ENCODE measurements at places on chromosomes 7 and 10.
A peak's percentile ranks its signal among the peaks of the same experiment; 100 is the strongest.

GRCh38 chr7:42274053-42274452 is 37.0 kb upstream of the GLI3 start:
- no peak for DNase-seq

DNA sequence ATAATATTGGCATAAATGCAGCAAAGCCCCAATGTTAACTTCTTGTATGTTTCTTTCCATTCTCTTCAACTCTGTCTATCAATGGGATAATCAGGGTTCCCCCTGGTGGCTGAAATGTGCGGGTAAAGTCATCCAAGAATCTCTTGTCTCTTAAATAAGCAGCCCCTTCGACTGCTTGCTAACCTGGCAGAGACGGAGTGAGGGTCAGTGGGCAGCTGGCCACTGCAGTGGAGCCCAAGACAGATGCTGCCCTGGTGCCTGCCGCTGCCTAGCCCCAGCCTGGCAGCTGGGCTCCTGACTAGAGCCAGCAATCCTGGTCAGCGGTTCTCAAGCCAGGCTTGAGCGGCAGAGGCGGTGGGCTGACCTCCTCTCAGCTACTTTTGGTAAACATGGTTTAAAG is 248.9 kb downstream of the COBL start:
- DNase-seq: peak; percentile 75

GRCh38 chr7:80142853-80143580 is 8.4 kb downstream of the GNAI1 start:
- no peak for DNase-seq

GRCh38 chr7:129367700-129368388 is 66.4 kb upstream of the STRIP2 start:
- DNase-seq: peak; percentile 93

DNA sequence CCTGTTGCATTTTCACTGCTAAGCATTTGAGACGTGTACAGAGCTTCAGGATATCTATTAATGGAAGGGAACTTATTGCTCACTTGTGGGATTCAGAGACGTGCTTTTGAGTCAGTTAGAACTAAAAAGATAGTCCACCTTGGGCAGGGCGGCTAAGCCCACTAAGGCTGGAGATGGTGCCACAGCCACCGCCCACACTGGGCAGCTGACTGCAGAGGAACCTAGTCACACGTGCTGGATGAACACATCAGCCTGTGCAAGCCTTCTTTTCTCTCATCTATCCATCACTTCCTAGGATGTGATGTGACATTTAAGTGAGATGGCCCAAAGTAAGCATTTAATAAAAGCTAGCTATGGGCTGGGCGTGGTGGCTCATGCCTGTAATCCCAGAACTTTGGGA is 78.0 kb downstream of the PTPRE start:
- DNase-seq: no peak

DNA sequence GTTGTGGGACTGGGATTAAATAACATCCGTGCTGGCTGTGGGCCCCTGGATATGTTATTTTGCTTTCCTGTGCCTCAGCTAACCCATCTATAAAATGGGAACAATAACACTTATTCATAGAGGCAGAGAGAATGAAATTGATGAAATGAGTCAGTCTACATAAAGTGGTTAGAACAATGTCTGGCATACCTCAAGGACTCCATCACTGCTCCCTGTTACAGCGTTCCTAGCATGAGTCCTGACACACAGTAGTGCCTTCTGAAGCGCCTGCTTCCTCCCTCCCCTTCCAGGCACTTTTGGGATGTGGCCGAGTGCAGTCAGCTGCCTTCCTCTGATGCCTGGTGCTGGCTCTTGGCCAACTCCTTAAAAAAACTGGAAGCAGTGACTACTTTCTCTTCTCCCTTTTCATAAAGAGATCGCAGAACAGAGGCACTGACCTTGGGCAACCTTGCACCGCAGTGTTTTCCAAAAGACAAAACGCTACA is 108.4 kb upstream of the ZMIZ1 start:
- DNase-seq: no peak

GRCh38 chr7:157457355-157458253 is 120.8 kb downstream of the DNAJB6 start:
- DNase-seq: no peak

DNA sequence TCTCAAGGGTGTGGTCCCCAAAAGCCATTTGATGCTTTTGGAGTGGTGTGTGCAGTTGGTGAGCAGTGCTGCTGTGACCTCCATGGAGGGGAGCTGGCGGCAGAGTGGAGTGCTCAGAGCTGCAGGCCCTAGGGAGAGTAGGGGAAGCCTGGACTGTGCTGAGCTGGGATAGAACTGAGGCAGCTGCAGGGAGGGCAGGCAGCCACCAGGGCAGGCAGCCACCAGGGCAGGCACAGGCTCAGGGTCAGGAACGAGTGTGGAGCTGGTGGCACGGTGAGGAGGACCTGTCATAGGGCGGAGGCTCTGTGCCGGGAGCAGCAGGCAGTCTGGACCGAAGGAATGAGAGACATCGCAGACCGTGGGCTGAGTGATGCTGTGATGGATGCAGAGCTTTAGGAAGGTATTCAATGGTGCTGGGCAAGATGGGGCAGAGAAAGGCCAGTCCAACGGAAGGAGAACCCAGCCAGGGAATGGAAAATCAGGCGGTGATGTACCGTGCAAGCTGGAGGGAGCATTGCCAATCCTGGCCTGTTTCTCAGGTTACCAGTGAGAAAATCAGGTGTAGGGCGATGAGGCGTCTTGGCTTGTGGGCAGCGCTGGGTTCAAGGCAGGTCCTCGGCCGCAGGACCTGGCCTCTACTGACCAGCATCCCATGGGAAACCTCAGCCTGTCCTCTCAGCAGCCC is 152.6 kb downstream of the CAMK1D start:
- DNase-seq: no peak
